ENCODE measurements at places on chromosomes 16 and 17.

GRCh38 chr17:53950858-53951250 is 128.1 kb downstream of the KIF2B start:
- DNase-seq, result no peak

DNA sequence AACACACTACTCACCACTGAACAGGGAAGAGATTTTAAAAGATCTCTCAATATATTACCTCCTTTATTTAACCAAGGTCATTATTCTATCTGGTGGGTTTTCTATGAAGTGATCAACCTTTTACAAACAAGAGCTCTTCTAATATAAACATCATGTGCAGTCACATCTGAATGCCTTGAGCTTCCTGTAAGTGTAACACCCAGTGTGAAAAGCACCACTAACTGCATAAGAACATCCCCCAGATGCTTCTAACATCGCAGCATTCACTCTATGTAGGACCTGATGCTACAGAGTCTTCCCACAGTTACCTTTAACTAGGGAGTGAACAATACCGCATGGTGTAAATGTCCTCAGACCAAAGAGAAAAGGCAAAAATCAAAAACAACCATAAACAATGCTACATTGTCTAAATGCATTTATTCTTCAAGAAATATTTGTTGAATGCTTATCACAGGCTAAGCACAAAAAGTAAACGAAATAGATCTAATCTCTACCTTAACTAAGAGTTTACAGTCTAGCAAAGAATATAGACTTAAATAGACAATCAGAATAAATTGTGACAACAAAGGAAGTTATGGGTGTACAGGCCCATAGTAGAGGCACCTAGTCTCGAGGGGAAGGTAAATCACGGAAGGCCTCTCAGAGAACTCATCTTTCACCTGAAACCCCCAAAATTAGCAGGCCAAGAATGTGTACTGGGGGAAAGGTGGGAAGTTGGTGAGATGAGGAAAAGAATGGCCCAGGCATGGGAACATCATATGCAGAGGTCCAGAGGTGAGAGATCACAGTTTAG is 16.2 kb downstream of the SKAP1 start:
- DNase-seq, result no peak

DNA sequence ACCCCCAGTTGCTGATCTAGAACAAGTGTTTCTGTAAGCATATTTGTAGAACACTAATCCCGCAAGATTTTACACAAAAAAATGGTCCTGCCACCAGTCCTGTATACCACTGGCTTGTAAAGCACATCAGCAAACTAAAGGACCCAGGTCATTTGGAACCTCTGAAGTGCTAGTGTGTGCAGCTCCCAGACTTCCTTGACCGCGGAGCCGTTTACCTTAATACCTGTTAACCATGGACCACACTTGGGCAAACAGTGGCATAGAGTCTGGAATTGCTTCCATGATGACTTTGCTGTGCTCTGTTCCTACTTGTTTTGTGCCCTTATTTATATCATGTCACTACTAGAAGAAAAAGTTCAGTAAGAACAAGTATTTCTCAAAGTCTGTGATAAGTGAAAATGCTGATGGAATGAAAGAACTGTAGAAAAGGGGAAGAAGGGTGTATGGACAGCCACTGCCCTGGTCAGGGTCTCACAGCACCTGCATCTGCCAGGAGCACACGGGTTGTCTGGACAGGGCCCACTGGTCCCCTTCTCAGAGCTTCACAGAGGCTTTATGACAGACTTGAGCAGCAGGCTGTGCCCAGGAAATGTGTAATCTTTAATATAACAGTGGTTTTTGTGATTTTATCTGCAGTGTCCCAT is 29.3 kb downstream of the ALDH3A2 start:
- no peak for DNase-seq

DNA sequence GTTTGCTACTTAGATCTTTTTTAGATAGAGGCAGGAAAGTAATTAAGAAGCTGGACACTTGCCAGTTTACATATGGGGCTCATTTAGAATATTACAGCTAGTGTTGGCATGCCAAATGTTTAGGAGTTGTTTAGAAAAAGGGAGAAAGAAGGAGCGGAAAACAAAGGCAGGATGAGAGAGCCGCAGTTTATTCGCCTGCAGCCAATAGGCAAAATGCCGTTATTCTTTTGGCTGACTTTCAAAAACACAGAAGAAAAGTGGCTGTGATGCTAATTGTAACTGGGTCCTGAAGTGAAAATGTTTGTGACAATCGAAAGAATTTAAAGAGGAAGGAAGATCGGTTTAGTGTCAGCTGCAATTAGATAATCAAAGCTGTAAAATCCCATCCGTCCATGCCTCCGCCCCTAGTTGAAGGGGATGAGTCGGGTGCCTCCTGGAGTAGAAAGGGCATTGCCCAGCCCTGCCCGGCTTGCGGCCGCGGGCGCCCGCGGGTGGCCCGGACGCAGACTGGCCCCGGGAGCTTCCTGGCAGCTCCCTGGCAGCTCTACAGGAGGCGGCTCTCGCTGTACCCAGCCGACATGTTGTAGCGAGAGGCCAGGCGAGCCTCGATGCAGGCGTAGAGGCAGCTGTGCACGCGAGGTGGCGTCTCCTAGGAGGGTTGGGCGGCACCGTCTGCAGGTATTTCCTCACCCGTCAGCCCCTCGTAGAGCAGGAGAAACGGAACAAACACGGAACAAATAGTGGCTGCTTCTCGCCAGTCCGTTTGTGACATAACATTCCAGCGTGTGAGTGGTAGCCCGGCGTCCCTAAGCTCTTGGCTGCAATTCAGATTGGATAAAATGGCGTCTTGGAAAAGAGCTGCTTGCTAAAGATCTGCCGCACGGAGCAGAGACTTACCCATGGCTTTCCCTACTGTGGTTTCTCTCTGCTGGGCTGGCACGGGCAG is 82.2 kb downstream of the TNRC6C start:
- DNase-seq, result peak; percentile 48

- DNase-seq, result no peak
Measured at GRCh38 chr17:9924735-9925191, 19.7 kb upstream of the RCVRN start.

DNA sequence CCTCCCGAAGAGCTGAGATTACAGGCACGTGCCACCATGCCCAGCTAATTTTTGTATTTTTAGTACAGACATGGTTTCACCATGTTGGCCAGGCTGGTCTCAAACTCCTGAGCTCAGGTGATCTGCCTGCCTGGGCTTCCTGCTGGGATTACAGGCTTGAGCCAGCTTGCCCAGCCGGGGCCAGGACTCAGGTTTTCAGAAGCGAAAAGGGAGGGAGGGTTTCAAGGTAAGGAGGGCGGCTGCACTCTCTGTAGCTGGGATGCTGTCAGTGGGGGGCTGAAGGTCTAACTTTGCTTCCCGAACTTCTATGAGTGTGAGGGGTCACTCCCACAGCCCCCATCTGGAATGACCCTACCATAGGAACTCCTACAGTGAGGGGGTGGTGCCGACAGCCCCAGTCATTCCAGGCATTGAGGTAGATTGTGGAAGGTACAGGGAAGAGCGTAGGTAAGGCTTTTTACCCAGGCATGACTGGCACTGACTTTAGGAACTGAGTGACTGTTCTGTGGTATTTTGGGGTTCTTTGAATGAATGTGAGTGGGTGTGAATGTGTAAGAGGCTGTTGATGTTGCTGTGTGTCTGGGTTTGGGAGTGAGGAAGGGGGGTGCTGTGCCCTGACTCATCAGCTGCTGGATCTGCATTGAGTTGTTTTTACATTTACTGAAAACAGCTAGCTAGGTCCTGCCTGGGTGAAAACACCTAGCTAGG is 3.8 kb upstream of the C1QL1 start:
- DNase-seq, result peak; percentile 36

DNA sequence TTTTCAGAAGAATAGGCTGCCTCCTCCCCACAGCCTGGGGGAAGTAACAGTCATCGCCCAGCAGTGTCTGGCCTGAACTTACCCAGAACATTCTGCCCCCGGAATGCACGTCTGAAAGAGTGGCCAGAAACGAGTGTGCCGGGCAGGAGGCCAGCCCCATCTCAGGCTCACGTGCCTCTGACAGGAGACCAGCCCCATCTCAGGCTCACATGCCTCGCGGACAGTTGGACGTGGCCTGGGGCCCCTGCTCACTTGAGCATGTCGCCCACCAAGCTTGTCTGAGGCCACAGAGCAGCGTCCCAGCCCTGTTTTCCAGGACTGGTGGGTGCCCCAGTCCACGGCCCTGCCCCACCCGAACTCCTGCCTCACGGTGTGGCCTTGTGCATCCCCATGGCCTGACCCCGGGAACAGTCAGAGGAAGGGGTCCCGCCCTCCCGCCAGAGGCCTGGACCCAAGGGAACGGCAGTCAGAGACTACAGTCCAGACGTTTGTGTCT is 16.3 kb upstream of the CDH15 start:
- DNase-seq, result no peak

GRCh38 chr17:55284944-55285339 is 20.2 kb downstream of the HLF start:
- no peak for DNase-seq

- peak; percentile 86 for DNase-seq
Measured at GRCh38 chr16:3152277-3152990, 17.6 kb downstream of the ZNF213 start.

GRCh38 chr17:67109111-67109510 is 64.8 kb downstream of the CACNG1 start:
- no peak for DNase-seq

DNA sequence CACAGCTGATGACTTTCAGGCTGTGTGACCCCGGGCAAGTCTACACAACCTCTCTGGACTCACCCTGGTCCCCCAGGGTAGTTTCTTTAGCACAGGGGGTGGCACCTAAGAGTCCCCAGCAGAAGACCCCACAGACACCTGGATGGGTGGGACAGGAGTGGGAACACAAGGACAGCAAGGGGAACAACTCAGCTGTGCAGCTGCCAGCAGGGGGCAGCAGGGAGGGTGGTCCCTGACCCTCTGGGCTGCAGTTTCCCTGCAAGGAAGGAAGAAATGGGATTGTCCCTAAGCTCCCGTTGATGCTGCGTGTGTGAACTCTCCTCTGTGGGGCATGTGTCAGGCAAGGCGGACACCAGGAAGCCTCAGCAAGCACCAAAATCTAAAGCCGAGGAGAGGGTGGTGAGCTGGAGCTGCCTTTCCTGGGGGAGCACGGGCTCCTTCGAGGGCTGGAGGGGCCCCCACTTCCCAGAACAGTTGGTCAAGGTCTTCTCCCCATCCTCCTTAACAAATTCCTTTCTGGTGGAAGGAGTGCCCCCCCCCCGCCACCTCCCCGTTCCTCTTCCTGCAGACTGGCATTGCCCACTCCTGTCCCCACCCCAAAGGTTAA is 24.1 kb upstream of the CDH5 start:
- DNase-seq, result no peak

- DNase-seq, result no peak
Measured at GRCh38 chr17:10125531-10126275, 72.7 kb downstream of the GAS7 start.

- DNase-seq, result peak; percentile 24
Measured at GRCh38 chr17:5585836-5586521, 1.7 kb upstream of the NLRP1 start.

GRCh38 chr16:88920618-88921590 is 54.4 kb upstream of the PABPN1L start:
- no peak for DNase-seq

- no peak for DNase-seq
Measured at GRCh38 chr16:85988723-85989313, 89.9 kb downstream of the IRF8 start.

DNA sequence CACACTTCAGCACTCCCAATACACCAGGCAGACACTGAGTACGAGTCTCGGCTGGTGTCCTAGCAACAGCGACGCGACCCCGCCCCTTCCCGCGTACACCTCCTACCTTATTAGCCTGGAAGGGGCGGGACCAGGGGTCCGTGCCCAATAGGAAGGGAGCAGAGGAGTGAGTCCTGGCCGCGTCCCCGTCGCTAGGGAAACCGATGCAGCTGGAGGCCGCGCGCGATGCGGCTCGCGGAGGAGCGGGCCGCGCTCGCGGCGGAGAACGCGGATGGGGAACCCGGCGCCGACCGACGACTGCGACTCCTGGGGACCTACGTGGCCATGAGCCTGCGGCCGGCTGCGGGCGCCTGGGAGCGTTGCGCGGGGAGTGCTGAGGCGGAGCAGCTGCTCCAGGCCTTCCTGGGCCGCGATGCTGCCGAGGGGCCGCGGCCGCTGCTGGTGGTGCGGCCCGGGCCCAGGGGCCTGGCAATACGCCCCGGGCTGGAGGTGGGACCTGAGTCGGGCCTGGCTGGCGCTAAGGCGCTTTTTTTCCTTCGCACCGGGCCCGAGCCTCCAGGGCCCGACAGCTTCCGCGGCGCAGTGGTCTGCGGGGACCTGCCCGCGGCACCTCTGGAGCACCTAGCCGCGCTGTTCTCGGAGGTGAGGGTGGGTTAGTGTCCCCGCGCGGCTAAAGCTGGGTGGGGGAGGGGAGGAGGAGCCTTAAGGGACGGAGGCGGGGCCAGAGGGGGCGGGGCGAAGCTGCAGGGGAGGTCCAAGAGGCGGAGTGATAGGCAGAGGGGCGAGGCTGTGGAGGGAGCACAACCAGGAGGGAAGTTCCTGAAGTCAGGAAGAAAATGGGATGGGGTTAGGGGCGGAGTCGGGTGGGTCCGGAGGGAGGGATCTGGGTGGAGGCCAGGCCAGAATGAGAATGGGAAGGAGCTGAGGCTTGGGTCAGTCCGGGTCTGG is at the start of gene DNAH9:
Gene DNAH9, plus strand, starts transcription at position 197 of the 948 bp plus-strand sequence. Its CDS starts 29 bp downstream, at position 226.
- no peak for DNase-seq

DNA sequence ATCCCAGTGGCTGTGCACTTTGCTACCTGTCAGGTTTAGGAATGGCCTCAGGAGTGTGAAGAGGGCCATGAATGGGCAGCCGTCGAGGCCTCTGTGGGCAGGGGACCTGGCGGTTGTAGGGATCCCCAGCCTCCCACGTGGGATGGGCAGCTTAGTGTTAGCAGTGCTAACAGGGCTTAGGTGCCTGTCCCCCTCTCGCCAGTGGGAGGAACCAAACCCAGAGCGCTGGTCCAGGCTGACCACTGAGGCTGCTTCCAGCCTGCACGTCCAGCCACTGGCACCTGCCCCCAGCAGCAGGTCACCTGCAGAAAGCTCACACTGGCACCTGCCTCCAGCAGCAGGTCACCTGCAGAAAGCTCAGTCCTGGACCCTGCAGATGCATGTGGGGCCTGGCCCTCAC is 162.2 kb upstream of the CIBAR2 start:
- DNase-seq, result no peak

- DNase-seq, result no peak
Measured at GRCh38 chr17:65092262-65092661, 35.7 kb upstream of the GNA13 start.

- no peak for DNase-seq
Measured at GRCh38 chr17:41417127-41417526, 7.3 kb downstream of the KRT37 start.

GRCh38 chr17:80424878-80425765 is 10.2 kb downstream of the ENDOV start:
- DNase-seq, result no peak
